Effector CD8-positive, alpha-beta T cell (primary cell): ENCODE measurements at places on chromosomes 3 and 15.
A peak's percentile ranks its signal among the peaks of the same experiment; 100 is the strongest.

GRCh38 chr3:171935261-171936123 lies 92.3 kb downstream of the TMEM212 start:
- DNase-seq: no peak

DNA sequence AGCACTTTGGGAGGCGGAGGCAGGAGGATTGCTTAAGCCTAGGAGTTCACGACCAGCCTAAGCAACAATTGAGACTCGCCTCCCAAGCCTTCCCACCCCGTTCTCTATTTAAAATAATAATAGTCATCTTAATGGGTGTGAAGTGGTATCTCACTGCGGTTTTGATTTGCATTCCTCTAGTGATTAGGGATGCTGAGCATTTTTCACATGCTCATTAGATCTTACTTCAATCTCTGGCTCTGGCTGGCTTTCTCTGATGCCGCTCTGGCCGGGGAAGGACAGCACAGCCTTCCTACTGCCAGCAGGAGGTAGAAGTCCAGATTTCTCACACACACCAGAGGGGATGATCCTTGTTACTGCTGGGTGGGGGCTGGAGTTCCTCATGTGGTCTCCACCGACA lies 7.4 kb upstream of the EIF4A2 start:
- DNase-seq: no peak

- no peak for DNase-seq
Measured at GRCh38 chr3:175493301-175493700, 634.2 kb downstream of the NAALADL2 start.

- DNase-seq: no peak
Measured at GRCh38 chr3:53820756-53821580, 25.3 kb downstream of the CHDH start.

- DNase-seq: no peak
Measured at GRCh38 chr15:94441760-94442159, 210.4 kb downstream of the MCTP2 start.

GRCh38 chr15:57525581-57525980 lies 66.1 kb upstream of the MYZAP start:
- no peak for DNase-seq

DNA sequence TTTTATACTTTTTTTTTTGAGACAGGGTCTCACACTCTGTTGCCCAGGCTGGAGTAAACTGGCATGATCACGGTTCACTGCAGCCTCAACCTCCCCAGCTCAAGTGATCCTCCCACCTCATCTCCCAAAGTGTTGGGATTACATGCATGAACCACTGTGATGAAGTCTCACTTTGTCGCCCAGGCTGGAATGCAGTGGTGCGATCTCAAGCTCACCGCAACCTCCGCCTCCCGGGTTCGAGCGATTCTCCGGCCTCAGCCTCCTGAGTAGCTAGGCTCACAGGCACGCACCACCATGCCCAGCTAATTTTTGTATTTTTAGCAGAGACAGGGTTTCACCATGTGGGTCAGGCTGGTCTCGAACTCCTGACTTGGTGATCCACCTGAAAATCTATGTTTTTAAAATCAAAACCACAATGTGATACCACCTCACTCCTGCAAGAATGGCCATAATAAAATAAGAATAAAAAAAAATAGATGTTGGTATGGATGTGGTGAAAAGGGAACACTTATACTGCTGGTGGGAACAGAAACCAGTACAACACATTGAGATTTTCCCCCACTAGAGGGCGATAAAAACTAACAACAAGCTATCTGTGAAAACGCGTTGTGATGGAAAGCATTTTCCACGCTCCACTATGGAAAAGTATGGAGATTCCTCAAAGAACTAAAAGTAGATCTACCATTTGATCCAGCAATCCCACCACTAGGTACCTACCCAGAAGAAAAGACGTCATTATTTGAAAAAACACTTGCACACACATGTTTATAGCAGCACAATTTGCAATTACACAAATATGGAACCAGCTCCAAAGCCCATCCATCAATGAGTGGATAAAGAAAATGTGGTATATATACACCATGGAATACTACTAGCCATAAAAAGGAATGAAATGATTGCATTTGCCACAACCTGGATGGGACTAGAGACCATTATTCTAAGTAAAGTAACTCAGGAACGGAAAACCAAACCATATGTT lies 26.8 kb upstream of the OCA2 start:
- DNase-seq: no peak

DNA sequence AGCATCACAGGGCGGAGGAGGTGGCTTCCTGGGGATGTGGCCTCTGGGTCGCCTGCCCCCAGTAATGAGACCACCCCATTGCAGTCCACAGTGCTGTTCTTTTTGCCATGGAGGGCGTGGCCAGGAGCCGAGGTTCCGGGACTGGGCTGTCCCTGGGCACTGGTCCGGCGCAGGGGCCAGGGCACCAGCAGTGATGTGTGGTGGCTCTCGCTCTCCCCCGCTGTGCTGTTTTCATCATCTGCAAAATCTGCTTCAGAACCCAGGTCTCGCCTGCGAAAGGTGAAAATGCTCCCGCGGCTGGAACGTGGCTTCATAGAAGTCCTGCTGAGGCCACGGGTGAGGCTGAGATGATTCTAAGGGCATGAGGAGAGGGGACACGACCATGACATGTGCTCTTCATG lies 45.8 kb downstream of the SCN5A start:
- DNase-seq: no peak

DNA sequence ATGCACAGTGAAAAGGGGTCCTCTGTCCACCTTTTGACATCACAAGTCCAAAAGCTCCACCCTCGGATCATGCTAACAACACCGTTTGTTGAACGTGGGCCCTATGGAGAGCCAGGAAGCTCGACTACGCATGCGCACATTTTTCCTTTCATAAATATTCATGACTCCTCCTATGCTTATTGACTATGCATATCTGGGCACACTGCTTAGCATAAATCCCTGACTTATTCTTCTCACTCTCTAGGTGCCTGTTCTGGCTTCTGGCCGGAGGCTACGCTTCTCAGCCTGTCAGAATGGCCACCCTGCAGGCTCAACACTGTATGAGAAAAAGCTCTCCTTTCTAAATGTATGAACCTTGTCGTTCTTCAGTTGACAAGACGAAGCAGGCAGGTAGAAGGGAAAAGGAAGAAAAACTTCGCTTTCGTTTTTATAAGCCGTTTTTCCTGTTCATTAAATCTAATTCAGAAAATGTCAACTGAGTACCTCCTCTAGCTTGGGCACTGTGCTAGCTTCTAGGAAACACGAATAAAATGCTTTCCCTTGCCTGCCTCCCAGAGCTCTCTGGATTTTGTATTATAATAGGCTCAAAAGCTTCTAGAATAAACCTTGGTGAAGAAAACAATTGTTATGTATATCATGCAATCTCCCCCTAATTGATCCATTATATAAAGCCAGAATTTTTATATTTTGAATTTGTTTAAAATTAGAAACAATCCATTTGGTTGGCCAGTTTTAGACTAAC lies 207.7 kb downstream of the ATP10A start:
- no peak for DNase-seq

DNA sequence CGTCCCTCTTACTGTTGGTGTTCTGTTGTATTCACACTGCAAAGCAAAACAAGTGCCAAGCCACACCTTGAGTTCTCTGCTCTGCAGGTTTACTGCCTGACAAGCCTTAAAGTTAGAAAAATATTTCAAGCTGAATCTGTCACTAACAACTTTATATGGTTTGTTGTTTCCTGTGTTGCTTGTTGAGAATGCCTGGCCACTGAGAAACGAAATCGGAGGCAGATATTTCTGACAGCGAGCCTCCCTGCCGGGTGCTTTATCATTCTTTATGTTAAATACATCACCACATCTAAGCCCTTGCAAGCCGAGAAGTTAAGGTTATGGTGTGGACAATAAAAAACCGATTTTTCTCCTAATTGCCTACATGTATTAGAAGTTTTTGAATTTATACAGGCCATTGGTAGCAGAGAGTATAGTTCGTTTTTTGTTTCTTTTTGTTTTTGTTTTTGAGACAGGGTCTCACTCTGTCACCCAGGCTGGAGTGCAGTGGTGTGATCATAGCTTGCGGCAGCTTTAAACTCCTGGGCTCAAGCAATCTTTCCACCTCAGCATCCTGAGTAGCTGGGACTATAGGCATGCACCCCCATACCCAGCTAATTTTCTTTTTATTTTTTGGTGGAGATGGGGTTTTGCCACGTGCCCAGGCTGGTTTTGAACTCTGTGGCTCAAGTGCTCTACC lies 188.4 kb upstream of the ICE2 start:
- no peak for DNase-seq

DNA sequence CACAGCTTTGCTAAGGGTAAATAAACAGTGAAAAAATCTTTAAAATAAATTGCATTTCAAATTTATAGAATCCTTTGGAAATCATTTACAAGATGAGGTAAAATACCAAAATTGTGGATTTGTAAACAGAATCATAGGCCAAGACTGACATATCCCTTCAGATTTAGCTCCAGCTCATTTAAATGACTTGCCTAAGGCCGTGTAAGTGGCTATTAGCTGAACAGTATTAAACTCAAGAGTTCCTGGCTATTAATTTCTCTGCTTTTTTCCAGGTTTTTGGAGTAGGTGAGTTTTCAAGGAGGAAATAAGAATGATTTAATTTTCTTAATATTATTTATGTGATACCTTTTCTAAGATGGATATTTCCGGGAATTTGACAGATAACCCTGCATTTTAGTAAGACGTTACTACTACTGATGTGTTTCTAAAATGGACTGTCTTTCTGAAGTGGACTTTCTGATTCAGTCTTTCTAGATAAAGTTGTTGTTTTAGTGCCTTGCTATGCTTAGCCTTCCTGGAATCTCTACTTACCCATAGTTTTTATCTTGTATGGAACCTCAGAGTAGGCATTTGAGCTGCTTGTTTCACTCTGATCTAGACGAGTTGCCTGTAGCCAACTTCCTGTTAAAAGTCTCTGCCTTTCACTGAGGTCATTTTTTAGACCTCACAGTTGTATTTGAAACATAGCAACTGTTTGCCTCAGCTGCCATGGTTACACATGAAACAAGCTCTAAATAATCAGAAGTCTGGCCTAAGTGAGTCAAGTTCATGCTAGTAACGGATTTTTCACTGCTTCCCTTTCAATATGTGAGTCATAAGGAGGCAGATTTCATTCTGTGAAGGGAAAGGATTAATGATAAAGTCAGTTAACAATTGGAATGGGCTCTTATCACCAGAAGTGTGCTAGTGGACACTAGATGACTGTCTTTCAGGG lies 127.0 kb downstream of the KLHL25 start:
- DNase-seq: peak; percentile 17

DNA sequence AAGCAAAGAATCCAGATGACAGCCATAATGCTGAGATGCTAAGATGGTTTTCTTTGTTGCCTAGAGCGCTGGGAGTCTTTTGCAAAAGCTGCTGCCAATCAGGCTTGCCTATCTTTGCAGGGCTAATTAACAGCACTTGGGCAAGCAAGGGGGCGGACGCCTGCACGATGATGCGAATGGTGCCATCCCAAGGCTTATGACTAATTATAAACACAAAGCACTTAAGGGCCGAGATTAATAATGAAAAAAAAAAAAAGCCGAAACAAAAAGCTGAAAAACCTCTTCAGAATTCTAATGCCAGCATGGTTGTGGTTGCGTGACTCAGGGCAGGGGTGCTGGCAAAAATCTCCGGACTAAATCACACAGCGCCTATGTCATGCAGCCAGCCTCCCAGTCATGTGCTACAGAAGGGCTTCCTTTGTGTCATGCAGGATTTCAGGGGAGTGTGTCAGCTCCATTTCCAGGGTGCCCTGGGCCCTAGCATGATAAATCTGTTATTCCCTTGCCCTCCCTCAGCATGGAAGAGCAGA lies 185.0 kb upstream of the ANKRD28 start:
- no peak for DNase-seq

- no peak for DNase-seq
Measured at GRCh38 chr3:127777332-127777731, 45.0 kb downstream of the MGLL start.

DNA sequence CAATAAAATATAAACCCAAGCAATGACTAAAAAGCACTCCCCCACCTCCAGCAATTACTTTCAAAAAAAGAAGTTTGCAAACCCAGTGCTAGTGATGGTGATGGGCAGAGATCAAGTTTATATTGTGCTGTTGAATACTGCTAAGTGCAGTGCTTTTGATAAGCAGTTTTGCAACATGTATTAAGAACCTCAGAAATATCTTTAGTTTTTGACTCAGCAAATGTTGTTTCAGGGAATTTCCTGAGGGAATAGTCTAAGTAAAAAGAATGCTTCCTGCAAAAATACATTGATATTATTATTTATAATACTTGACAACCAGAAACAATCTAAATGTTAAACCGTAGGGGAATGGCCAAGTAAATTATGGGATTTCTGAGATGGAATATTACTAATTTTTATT lies 69.3 kb downstream of the ADAMTSL3 start:
- no peak for DNase-seq

DNA sequence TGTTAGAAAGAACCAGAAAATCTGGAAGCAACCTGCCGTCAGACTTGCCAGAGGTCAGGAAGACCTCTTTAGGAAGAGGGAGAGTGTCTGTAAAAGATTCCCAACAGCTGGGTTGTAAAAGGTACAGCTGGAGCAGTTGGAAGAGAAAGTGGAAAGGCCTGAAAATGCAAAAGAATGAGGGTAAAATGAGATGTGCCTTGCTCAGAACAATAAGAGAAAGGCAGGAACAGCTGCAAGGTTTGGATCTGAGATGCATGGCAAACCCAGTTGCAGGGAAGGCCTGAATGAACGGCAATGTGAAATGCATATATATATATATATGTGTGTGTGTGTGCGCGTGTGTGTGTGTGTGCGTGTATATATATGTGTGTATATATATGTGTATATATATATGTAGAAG lies 88.1 kb downstream of the ZIC1 start:
- DNase-seq: no peak

GRCh38 chr3:73473898-73474416 lies 150.8 kb downstream of the PDZRN3 start:
- no peak for DNase-seq

DNA sequence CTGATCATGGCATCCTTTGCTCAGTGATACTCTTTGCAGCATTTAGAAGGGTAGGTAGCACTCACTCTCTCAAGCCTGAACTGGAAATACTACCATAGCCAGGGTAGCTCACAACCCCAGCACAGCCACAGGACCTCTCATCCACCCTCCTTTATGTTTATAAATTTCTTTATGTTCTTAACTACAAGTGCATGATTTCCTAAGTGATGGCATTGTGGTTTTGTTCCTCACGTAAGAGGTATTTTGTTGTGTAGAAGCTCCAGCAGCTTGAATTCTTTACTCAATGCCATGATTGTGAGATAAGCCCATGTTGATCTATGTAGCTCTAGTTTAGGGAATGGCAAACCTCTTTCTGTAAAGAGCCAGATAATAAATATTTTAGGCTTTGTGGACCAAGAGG lies 7.9 kb upstream of the RTP3 start:
- DNase-seq: no peak

- no peak for DNase-seq
Measured at GRCh38 chr15:64197425-64197824, 34.6 kb upstream of the PPIB start.
